ENCODE measurements at places on chromosomes 12 and 14.

DNA sequence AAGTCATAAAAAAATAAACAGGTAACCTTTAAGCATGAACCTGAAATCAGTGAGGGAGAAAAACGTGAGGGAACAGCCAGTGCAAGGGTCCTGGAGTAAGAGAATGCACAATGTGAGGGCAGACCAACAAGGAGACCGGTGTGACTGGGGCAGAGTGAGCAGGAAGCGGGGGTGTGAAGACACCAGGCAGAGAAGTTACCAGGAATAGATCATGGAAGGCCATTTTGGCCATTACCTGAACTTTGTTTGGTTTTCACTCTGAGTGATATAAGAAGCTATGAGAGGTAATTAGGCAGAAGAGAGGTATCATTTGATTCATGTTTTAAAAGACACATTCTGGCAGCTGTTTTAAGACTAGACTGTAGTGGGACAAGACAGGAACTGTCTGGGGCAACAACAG lies 15.0 kb downstream of the PAH start:
- no peak for DNase-seq

- DNase-seq: no peak
These were observed 199.2 kb downstream of the MSRB3 start for GRCh38 chr12:65477721-65478120.

GRCh38 chr12:49339464-49339861 lies 2.5 kb upstream of the C1QL4 start:
- no peak for DNase-seq

GRCh38 chr12:88764781-88765480 lies 184.7 kb upstream of the KITLG start:
- no peak for DNase-seq

- no peak for DNase-seq
These were observed 215.0 kb upstream of the EEA1 start for GRCh38 chr12:93144109-93144508.

- no peak for DNase-seq
These were observed 62.5 kb downstream of the MED13L start for GRCh38 chr12:116215023-116215422.

DNA sequence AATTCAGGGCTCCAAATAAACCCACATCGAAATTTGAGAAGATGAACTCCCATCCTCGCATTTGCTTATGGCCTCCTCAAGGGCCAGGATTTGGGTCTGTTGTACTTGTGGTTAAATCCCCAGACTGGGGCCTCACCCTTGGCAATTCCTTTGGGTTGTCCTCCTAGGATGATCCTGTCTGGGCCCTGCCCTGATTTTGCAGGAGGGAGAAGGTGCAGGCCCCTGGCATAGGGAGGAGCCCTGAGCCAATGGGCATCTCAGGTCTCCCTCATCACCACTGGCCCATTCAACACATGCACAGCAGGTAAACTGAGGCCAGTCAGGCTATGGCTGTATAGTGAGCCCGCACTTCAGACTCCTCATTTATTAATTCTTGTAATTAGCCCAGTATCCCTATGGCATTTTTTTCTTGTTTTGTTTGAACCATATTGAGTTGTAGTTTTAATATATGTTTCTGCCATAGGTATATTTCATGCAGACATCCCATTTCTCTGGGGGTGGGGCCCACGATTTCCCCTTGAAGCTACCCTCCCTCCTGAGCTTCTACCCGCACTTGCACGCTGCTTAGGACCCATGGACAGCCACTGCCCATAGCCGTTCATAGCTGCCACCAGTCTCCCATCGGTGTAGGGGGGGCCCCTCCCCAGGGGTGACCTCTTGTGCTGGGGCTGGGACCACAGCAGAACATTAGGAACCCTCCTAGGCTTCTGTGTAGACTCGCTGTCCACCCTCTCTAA lies 67.1 kb upstream of the DDX11 start:
- DNase-seq: no peak

- DNase-seq: no peak
These were observed 59.2 kb downstream of the WASHC4 start for GRCh38 chr12:105166736-105167135.

GRCh38 chr14:91753501-91754128 lies 21.7 kb upstream of the CATSPERB start:
- DNase-seq: no peak

- DNase-seq: no peak
These were observed 33.2 kb downstream of the RFLNA start for GRCh38 chr12:124328116-124328515.

- DNase-seq: no peak
These were observed 122.9 kb downstream of the PPHLN1 start for GRCh38 chr12:42448841-42449240.
